ENCODE measurements at places on chromosomes 13 and 19. TPM values are rescaled to one million over a fixed set of nuclear protein-coding genes. Genes with fewer than 3 reads are reported as not detected.

GRCh38 chr19:30064348-30064699 lies 122.3 kb downstream of the URI1 start:
- H3K27ac ChIP-seq = no peak overlapping the region
- H3K36me3 ChIP-seq = no peaks in the 10 kb centered on the region
- H3K4me3 ChIP-seq = no peak overlapping the region
- no peaks in the 10 kb centered on the region for H3K4me1 ChIP-seq
- no peaks in the 10 kb centered on the region for H3K27me3 ChIP-seq

GRCh38 chr13:102441085-102441484 lies 39.2 kb upstream of the FGF14 start:
- no peak for DNase-seq
- no peak overlapping the region for H3K27ac ChIP-seq
- no peak overlapping the region for H3K4me3 ChIP-seq
- no peaks in the 10 kb centered on the region for H3K36me3 ChIP-seq
- H3K4me1 ChIP-seq = no peaks in the 10 kb centered on the region
- no peaks in the 10 kb centered on the region for H3K27me3 ChIP-seq

DNA sequence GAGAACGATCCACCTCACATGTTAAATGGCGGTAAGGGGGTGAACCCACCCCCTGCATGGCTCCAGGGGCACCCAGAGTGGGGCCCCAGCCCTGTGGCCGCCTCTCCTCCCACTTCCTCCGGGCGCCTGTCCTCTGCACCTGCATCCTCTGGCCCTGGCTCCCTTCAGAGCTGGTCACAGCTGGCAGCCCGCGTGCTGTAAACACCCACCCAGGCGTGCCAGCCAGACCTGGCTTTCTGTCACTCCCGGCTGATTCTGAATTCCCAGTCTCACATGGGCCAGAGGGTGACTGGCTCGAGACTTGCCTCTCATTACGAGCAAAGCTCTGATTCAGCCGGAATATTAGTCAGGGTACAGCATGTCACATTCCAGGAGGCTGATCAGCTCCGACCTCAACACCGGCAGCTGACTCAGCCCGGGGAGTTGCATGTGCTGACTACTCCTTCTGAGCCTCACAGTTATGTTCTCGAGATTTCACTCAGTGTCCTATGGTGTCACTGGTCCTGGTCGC lies 75.1 kb downstream of the GNG7 start:
- H3K4me3 ChIP-seq = no peak overlapping the region
- H3K4me1 ChIP-seq = peaks cover 54% of the 10 kb centered on the region
- peak; percentile 78 for DNase-seq
- H3K36me3 ChIP-seq = no peaks in the 10 kb centered on the region

DNA sequence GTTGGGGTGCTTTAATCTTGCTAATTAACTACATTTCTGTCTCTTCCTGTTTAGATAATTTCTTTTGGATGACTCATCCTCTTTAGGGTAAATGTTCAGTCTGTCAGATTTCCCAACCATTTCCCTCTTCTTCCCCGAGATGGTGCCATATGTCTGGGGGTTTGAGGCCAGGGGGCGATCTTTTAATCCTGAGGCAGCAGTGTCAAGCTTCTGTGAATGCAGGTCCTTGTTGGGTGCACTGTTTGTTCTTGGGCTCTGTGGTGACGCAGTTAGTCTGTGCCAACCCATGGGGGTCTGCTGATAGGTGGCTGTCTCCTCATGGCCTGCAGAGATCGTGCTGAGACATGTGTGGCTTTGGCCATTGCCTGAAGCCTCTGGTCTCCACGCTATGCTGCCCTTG lies 420.4 kb downstream of the NDFIP2 start:
- no peaks in the 10 kb centered on the region for H3K36me3 ChIP-seq
- H3K27me3 ChIP-seq = no peaks in the 10 kb centered on the region
- DNase-seq = no peak
- H3K4me3 ChIP-seq = no peak overlapping the region

DNA sequence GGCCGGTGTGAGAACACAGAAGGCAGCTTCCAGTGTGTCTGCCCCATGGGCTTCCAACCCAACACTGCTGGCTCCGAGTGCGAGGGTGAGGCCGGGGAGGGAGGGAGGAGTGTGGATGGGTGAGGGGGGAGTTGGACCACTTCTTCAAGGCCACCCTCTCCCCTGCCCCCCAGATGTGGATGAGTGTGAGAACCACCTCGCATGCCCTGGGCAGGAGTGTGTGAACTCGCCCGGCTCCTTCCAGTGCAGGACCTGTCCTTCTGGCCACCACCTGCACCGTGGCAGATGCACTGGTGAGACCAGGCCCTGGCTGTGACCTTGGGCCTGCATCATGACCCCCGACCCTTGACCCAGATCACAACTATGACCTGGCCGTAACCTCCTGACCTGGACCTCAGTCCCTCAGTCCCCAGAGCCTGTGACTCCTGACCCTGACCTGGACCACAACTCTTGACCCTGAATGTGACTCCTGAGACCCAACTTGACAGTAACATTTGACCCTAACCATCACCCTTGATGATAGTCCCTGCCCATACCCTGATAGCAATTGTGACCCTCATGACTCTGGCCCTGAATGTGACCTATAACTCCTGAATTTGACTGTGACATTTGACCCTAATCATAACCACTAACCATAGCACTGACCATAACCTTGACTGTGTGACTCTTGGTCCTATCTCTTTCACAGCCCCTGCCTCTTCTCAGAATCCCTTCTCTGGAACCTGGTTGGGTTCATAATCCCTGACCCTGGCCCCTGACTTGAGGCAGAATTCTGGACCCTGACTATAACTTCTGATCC lies 10.9 kb downstream of the LTBP4 start:
- no peak for DNase-seq
- peaks cover 52% of the 10 kb centered on the region for H3K4me1 ChIP-seq
- H3K36me3 ChIP-seq = no peaks in the 10 kb centered on the region
- H3K27ac ChIP-seq = no peak overlapping the region

DNA sequence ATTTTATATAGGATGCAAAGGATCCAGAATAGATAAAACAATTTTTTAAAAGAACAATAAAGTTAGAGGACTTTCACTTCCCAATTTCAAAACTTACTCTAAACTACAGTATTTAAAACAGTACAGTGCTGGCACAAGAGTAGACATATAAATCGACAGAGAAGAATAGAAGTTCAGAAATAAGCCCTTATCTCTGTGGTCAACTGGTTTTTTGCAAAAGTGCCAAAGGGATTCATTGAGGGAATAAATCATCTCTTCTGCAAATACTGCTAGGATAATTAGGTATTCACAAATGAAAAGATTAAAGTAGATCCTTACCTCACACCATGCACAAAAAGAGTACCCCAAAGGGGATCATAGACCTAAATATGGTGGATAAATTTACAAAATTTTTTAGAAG lies 431.0 kb upstream of the HTR2A start:
- no peak overlapping the region for H3K4me3 ChIP-seq
- H3K27me3 ChIP-seq = no peaks in the 10 kb centered on the region
- no peak overlapping the region for H3K27ac ChIP-seq
- no peaks in the 10 kb centered on the region for H3K36me3 ChIP-seq

- H3K4me1 ChIP-seq = no peaks in the 10 kb centered on the region
- H3K4me3 ChIP-seq = no peak overlapping the region
- no peak for DNase-seq
- no peak overlapping the region for H3K27ac ChIP-seq
These were observed 42.8 kb downstream of the PIN1 start for GRCh38 chr19:9877780-9878510.

- H3K27me3 ChIP-seq = peaks cover 36% of the 10 kb centered on the region
- no peak overlapping the region for H3K27ac ChIP-seq
- no peaks in the 10 kb centered on the region for H3K4me1 ChIP-seq
These were observed 42.5 kb downstream of the CELF5 start for GRCh38 chr19:3266792-3267514.

- no peaks in the 10 kb centered on the region for H3K4me1 ChIP-seq
- H3K4me3 ChIP-seq = no peak overlapping the region
- H3K27ac ChIP-seq = no peak overlapping the region
- no peaks in the 10 kb centered on the region for H3K27me3 ChIP-seq
These were observed 92.7 kb upstream of the KLF12 start for GRCh38 chr13:74226791-74227475.

GRCh38 chr19:7993560-7993959 lies 11.9 kb downstream of the ELAVL1 start:
- peaks cover 28% of the 10 kb centered on the region for H3K4me1 ChIP-seq
- no peak for DNase-seq
- no peaks in the 10 kb centered on the region for H3K27me3 ChIP-seq
- peak overlapping the region; percentile 5 for H3K27ac ChIP-seq
- peaks cover 31% of the 10 kb centered on the region for H3K36me3 ChIP-seq
- no peak overlapping the region for H3K4me3 ChIP-seq

- DNase-seq = no peak
- H3K36me3 ChIP-seq = no peaks in the 10 kb centered on the region
- no peaks in the 10 kb centered on the region for H3K4me1 ChIP-seq
These were observed 299.8 kb downstream of the KLF5 start for GRCh38 chr13:73358606-73359095.

DNA sequence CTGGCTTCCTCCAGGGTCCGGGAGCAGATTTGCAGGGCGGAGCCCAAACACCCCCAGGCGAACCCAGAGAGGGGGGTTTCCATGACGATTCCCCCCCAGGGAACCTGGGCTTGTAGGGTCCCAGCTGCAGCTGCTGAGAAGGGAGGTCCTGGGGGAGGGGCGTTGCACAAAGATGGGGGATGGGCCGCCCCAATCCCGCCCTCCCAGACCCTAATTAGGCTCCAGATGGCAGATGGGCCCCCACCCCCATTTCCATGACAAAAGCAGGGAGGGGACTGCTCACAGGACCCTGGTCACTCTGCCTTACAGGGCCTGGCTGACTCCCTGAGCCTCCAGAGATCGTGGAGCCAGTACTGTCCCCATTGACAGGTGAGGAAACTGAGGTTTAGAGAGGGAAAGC lies 15.2 kb downstream of the ELAVL3 start:
- no peaks in the 10 kb centered on the region for H3K36me3 ChIP-seq
- DNase-seq = no peak
- no peaks in the 10 kb centered on the region for H3K4me1 ChIP-seq

- no peak overlapping the region for H3K4me3 ChIP-seq
- peaks cover 8% of the 10 kb centered on the region for H3K36me3 ChIP-seq
- H3K27me3 ChIP-seq = no peaks in the 10 kb centered on the region
- DNase-seq = no peak
- H3K4me1 ChIP-seq = peaks cover 5% of the 10 kb centered on the region
These were observed 29.4 kb downstream of the RFXAP start for GRCh38 chr13:36848199-36848982.

DNA sequence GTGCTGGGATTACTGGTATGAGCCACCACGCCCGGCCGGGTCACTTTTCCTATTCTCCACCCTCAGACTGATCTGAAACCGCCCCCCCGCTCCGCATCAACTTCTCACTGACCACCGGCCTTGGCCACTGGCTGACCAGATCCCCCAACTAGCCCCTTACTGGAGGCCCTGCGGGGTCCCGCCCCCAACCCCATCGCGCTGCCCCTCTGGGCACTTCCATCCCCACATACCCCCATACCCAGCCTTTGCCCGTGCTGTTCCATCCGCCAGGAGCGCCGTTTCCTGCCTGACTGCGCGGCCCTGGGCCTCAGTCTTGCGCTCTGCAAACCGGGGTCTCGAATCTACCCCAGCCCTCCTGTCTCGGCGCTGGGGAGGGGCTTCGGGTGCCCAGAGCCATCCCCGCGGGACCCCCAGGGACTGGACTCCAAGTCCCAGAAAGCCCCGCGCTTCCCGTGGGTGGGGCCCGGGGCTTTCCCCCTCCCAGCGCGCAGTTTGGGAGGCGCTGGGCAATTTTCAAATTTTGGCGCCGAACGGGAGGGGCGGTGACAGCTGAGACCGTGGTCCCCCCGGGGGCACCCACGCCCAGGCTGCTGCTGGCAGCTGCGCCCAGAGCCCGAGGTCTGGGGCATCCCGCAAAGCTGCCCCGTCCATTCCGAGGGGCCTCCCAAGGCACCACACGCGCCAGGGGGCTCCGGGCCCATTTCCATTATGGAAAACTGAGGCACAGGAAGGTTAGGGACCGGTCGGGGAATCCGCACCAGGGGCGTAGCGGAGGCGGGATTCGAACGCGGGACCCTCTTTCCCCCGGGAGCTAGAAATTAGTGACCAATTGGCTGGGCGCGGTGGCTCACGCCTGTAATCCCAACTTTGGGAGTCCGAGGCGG lies 5.2 kb upstream of the LMNB2 start:
- H3K27ac ChIP-seq = no peak overlapping the region
- no peaks in the 10 kb centered on the region for H3K27me3 ChIP-seq
- no peaks in the 10 kb centered on the region for H3K36me3 ChIP-seq
- peaks cover 22% of the 10 kb centered on the region for H3K4me1 ChIP-seq
- peak; percentile 58 for DNase-seq
- H3K4me3 ChIP-seq = peak overlapping the region; percentile 67

- no peak overlapping the region for H3K4me3 ChIP-seq
- no peaks in the 10 kb centered on the region for H3K36me3 ChIP-seq
- peaks cover 12% of the 10 kb centered on the region for H3K4me1 ChIP-seq
- no peak overlapping the region for H3K27ac ChIP-seq
- peak; percentile 20 for DNase-seq
- H3K27me3 ChIP-seq = no peaks in the 10 kb centered on the region
These were observed 70.3 kb downstream of the MAP4K1 start for GRCh38 chr19:38547421-38547820.

GRCh38 chr13:33334831-33335230 lies 49.3 kb upstream of the STARD13 start:
- no peak for DNase-seq
- no peak overlapping the region for H3K4me3 ChIP-seq
- H3K27me3 ChIP-seq = no peaks in the 10 kb centered on the region
- H3K36me3 ChIP-seq = no peaks in the 10 kb centered on the region

DNA sequence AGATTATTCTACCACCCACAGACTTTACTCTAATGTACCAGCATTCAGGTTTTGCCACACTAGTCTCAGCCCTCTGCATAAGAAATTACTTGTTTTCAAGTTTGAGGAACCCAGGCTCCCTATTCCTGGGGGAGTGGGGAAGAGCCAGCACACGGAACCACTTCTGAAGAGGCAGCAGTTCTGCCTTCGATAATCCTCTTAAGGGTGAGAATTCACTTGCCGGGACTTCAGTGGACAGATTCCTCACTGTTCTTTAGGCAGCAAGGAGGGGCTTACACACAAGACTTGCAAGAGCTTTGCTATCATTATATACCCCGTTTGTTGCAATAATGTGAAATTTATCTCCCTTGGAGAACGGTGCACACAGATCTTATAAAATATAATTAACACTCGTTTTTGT lies 133.1 kb downstream of the ABCC4 start:
- peaks cover 52% of the 10 kb centered on the region for H3K36me3 ChIP-seq
- no peak overlapping the region for H3K4me3 ChIP-seq
- no peaks in the 10 kb centered on the region for H3K4me1 ChIP-seq
- DNase-seq = no peak
- no peak overlapping the region for H3K27ac ChIP-seq

GIPR gene
- 7.5 TPM for total RNA-seq

ZNF132 gene
- 7.4 TPM for total RNA-seq

ELSPBP1 gene
- not detected for total RNA-seq

ERFL gene
- 0.41 TPM for total RNA-seq

CNFN gene
- not detected for total RNA-seq

TMC4 gene
- total RNA-seq = 57.6 TPM

EXOC3L2 gene
- total RNA-seq = 3.6 TPM

FCGBP gene
- total RNA-seq = 95.3 TPM

Data from lower lobe of right lung (tissue), 2 donors.